Bronchial epithelial cell (primary cell): ENCODE measurements at places on chromosomes 12 and 14. TPM values are rescaled to one million over a fixed set of nuclear protein-coding genes. Genes with fewer than 3 reads are reported as not detected.

The FOXN4 gene
- total RNA-seq, result not detected in 2 replicates

DNA sequence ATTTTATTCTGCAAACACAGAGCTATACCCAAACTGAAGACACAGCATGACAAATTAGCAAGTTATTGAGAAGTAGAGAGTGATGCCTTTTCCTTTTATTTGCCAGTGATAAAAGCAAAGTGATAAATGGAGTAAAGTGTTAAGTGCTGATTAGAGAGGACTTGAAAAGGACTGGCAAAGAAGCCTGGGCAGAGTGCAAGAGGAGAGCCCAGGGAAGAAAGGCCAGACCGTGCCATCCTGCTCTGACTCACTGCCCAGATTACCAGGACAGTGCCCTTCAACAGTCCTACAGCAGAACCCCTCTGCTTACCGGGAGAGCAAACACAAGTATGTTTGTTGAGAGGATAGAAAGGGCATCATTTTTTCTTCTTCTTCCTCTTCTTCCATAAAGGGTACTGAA is 106.5 kb downstream of the ETV6 start:
- DNase-seq, result no peak

- peak; percentile 70 for DNase-seq
Observed at GRCh38 chr14:61493239-61493638, 171.9 kb downstream of the PRKCH start.

The WSCD2 gene
- not detected in 2 replicates for total RNA-seq
